Body of pancreas (tissue), 4 donors: ENCODE measurements at places on chromosomes 5 and 9.

DNA sequence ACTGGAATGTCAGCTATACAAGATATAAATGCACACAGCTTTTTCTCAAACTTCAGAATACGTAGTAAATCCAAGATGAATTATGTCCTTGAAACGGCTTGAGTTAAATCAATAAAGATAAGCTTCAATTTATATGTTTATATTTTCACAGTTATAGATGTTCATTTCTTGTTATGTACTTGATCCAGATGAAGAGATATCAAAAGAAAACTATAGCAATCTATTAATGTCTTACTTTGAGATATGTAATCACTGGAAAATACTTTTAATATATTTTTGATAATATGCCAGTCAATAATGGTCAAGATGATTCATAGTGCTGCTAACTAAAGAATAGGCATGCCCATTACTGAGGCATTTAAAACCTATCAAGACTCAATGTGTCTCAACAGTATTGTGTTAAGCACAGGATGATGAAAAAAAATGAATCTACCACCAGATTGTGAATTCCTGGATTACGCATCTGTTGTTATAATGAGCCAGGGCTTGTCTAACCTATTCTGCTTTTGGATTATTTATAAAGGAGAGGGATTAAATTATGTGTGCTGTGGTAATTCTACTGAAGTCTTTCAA lies 372.6 kb upstream of the PRR16 start:
- no peaks in the 10 kb centered on the region for H3K36me3 ChIP-seq
- no peak overlapping the region for H3K4me3 ChIP-seq
- peaks cover 7% of the 10 kb centered on the region for H3K4me1 ChIP-seq
- no peak overlapping the region for H3K27ac ChIP-seq
- no peaks in the 10 kb centered on the region for H3K27me3 ChIP-seq
- DNase-seq, result no peak

GRCh38 chr5:134437847-134438581 lies 26.3 kb upstream of the CDKN2AIPNL start:
- H3K4me1 ChIP-seq, result peaks cover 35% of the 10 kb centered on the region
- H3K36me3 ChIP-seq, result no peaks in the 10 kb centered on the region
- no peaks in the 10 kb centered on the region for H3K27me3 ChIP-seq
- H3K4me3 ChIP-seq, result no peak overlapping the region

- H3K4me3 ChIP-seq, result no peak overlapping the region
- peaks cover 16% of the 10 kb centered on the region for H3K4me1 ChIP-seq
- no peaks in the 10 kb centered on the region for H3K27me3 ChIP-seq
- DNase-seq, result no peak
- no peak overlapping the region for H3K27ac ChIP-seq
- no peaks in the 10 kb centered on the region for H3K36me3 ChIP-seq
Measured at GRCh38 chr5:137630972-137631370, 104.9 kb downstream of the KLHL3 start.

- H3K4me3 ChIP-seq, result no peak overlapping the region
- no peak for DNase-seq
- no peak overlapping the region for H3K27ac ChIP-seq
Measured at GRCh38 chr5:169166078-169166477, 134.9 kb downstream of the SLIT3 start.

GRCh38 chr5:137501226-137501625 lies 2.1 kb upstream of the SPOCK1 start:
- no peaks in the 10 kb centered on the region for H3K36me3 ChIP-seq
- no peak for DNase-seq
- no peak overlapping the region for H3K4me3 ChIP-seq
- H3K27ac ChIP-seq, result no peak overlapping the region

DNA sequence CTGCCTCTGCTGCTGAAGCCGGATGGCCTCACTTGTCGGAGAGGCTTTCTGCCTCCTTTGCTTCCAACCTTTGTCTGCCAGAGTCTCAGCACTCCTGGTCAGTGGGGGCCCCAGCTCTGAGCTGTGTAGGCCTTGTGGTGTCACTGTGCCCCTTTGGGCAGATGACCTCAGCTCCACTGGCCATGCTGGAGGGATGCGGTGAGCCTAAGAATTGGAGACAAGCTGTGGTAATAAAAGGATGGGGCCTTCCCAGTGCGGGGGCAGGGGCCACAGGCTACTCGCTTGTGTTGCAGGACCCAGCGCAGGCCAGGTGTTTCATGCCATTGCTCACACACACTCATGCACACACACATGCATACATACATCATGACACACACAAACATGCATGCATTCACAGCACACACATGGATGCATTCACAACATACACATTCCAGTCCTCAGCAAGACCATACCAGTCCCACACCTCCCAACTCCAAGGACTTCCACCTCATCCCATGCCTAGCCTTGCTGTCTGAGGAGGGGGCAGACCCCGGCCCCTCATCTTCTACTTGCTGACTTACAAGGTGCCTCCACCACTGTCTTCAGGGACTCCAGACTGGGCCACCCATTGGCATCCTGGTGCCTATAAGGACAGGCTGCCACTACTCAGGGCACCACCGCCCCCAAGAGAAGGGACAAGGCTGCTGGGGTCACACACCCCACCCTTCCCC lies 237.7 kb downstream of the SYK start:
- no peak for DNase-seq
- H3K27ac ChIP-seq, result no peak overlapping the region
- no peaks in the 10 kb centered on the region for H3K27me3 ChIP-seq
- no peaks in the 10 kb centered on the region for H3K36me3 ChIP-seq
- no peak overlapping the region for H3K4me3 ChIP-seq

DNA sequence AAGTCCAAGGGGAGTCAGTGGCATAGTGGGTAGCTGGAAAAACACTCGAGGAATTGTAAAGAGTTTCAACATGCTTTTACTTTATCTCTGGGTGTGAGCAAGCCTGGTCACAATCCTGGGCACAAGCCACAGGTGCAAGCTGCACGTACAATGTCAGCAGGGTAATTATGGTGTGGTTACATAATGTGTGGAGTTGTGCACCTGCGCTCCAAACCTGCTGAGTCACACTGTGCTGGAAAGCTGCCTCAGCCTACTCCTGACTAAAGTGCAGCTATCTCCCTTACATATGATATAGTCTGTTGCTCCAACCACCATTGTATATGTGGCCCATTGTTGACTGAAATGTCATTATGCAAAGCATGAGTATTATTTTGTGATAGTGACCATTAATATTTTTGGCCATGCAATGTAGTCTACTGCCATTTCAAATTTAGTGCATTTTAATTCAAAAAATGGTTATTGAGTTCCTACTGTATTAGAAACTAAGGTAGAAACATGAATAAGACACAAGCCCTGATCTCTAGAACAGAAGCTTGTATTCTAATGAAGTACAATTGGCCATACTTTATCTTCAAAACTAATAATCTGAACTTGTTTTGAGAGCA lies 160.9 kb upstream of the SLC30A5 start:
- H3K27ac ChIP-seq, result no peak overlapping the region
- H3K4me3 ChIP-seq, result no peak overlapping the region
- no peaks in the 10 kb centered on the region for H3K36me3 ChIP-seq
- no peaks in the 10 kb centered on the region for H3K27me3 ChIP-seq

DNA sequence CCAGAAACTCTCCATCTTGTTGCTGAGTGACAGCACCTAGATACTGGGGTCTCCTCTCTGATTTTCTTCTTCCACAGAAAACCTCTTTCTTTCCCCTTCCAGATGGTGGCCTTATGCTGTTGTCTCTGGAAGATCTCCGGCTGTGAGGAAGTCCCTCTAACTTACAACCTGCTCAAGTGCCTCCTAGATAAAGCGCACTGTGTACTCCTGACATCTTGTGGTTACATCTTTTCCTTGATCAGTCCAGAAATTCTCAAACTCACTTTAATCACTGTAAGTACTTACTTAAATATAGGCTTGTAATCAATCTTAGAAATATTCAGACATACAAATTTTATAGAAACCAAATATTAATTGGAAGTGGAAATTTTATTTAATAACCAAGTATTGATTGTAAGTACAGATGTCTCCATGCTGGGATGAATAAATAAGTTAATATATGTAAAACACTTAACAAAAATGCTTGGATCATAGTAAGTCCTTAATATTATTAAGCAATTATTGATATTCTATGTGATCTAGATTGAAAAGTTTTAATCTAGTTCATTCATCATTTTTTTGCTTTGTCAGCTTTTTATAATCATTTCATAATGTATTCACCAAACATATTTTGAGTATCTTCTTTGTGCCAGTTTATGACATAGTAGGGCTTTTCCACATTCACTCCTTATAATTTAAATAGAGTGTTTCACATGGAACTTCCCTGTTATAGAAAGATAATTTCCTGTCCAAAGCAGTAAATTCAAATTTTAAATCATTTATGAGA lies 1381.4 kb upstream of the CDH6 start:
- H3K4me3 ChIP-seq, result no peak overlapping the region
- no peaks in the 10 kb centered on the region for H3K27me3 ChIP-seq
- H3K36me3 ChIP-seq, result no peaks in the 10 kb centered on the region
- no peak for DNase-seq

DNA sequence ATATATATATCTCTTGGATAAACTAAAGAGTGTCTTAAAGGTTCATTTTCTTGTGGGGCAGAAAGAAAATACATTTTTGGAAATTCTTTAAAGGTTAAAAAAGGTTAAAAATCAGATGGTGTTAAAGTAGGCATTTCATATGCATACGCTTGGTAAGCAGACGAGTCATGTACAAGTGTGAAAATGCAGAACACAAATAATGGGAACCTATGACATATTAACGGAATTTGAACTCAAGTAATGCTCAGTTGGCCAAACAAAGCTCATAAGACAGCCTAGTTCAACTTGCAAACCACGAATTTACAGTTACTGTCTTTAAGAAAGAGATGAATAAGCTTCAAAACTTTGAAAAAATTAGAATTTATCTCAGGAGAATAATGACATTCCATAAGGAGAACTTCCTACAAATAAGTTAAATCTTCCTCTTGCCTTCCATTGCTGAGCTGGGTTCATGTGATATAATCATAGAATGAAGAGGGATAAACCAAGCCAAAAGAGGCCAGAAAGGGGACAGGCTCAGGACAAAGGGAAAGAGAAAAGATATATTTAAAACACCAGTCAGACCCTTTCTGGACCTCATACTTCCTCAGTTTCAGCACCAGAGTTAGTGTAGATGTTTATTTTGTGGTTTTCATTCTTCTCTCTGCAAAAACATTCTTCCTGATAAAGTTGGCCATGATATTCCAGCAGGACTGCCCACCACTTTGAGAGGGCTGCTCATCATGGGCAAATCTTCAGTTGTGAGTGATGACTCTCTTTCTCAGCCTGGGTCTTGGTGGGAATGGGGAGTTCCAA lies 256.7 kb upstream of the CD180 start:
- no peak overlapping the region for H3K27ac ChIP-seq
- no peaks in the 10 kb centered on the region for H3K4me1 ChIP-seq
- no peaks in the 10 kb centered on the region for H3K36me3 ChIP-seq
- DNase-seq, result no peak

- peak; percentile 63 for DNase-seq
- no peak overlapping the region for H3K4me3 ChIP-seq
- H3K27me3 ChIP-seq, result no peaks in the 10 kb centered on the region
- no peaks in the 10 kb centered on the region for H3K36me3 ChIP-seq
Measured at GRCh38 chr9:131668439-131669268, 71.2 kb downstream of the RAPGEF1 start.

GRCh38 chr5:176944268-176944667 lies 45.1 kb upstream of the HK3 start:
- H3K4me1 ChIP-seq, result no peaks in the 10 kb centered on the region
- DNase-seq, result no peak
- H3K27me3 ChIP-seq, result no peaks in the 10 kb centered on the region
- H3K4me3 ChIP-seq, result no peak overlapping the region
- H3K36me3 ChIP-seq, result peaks cover 15% of the 10 kb centered on the region

DNA sequence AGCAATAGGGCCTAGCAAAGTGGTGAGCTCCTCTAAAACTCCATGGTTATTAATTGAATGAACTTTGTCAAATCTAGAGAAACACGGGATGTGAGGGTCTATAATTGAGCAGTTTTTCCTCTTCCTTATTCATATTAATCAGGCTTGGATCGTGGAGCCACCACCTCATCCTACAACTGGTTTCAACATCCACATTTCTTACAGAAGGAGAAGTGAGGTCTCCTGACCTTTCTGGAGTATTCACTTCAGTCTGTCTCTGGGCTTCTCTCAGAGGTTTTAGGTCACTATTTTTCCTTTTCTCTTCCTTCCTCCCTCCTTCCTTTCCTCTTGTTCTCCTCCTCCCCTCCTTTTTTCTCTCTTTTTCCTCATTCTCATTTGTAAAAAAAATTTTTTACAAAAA lies 177.3 kb upstream of the ACTBL2 start:
- no peaks in the 10 kb centered on the region for H3K27me3 ChIP-seq
- H3K4me1 ChIP-seq, result peaks cover 4% of the 10 kb centered on the region
- H3K4me3 ChIP-seq, result no peak overlapping the region

- H3K4me1 ChIP-seq, result no peaks in the 10 kb centered on the region
- no peak for DNase-seq
- no peaks in the 10 kb centered on the region for H3K27me3 ChIP-seq
- no peaks in the 10 kb centered on the region for H3K36me3 ChIP-seq
- H3K27ac ChIP-seq, result no peak overlapping the region
Measured at GRCh38 chr9:103942651-103943050, 151.5 kb upstream of the SMC2 start.

DNA sequence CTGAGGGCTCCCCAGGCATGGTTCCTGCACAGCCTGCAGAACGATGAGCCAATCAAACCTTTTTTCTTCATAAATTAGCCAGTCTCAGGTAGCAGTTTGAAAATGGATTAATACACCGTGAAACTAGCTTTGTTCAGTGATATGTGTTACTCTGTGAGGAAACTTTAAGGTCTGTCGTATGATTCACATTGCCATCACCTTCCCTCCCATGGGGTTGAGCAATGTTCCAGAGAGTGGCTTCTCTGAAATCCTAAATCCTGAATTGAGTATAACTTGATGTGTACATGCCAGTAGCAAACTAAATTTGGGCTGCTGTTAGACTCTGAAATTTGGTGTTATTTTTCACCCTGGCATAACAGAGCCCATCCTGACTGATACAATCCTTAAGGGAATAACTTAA lies 866.4 kb upstream of the C9orf72 start:
- H3K27ac ChIP-seq, result no peak overlapping the region
- H3K27me3 ChIP-seq, result no peaks in the 10 kb centered on the region
- H3K36me3 ChIP-seq, result no peaks in the 10 kb centered on the region
- no peak for DNase-seq

DNA sequence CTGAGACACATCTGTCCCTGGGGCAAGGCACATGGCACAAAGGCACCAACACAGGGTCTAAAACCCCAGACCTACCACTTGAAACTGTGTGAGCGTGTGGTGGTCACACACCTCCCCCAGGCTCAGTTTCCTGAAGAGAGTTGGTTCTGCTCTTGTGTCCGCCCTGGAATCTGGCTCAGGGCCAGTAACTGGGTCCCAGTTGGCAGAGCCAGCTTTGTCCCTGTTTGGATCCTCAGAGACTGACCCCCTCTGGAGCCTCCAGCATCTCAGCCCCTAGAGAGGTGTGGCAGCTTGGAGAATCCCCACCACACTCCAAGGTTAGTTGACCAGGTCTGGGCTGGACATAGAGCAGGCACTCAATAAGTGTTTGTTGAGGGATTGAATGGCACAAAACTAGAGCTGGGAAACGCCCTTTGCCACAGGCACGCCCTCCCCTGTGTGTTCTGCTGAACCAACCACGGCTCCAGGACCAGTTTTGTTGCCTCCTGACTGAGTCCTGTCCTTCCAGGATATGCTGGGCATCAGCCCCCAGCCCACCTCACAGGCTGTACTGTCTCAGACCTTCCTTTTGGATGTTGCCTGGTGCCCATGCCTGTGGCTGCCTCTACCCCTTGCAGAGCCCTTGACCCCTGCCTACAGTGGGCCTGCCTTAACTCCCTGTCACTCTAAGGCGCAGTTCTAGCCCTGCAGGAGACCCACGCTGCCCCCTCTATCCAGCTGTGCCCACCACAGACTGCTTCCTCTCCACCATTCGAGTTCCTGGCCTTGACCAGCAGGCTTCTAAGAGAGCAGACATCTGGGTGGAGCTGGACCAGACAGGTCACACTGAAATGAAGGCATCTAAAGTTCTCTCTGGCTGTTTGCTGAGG lies 3.8 kb upstream of the PDLIM4 start:
- no peaks in the 10 kb centered on the region for H3K27me3 ChIP-seq
- H3K27ac ChIP-seq, result peak overlapping the region; percentile 13
- H3K36me3 ChIP-seq, result no peaks in the 10 kb centered on the region
- peaks cover 18% of the 10 kb centered on the region for H3K4me1 ChIP-seq
- H3K4me3 ChIP-seq, result no peak overlapping the region
